ENCODE measurements at places on chromosomes 4 and X. TPM values are rescaled to one million over a fixed set of nuclear protein-coding genes. Genes with fewer than 3 reads are reported as not detected.

Gene MAGEA8
- total RNA-seq = not detected

Gene LNX1
- 24.1 TPM for total RNA-seq

Gene RNF128
- not detected for total RNA-seq

Gene BRS3
- not detected for total RNA-seq

Gene ARHGAP36
- total RNA-seq = not detected

Gene PRKG2
- total RNA-seq = 0.14 TPM

Gene AKAP4
- not detected for total RNA-seq

Gene SLC25A6
- 211 TPM for total RNA-seq

Gene NAT8L
- not detected for total RNA-seq

All from thoracic aorta (tissue), 2 donors.